Stimulated activated CD4-positive, alpha-beta T cell treated with anti-CD3 and anti-CD28 coated beads, Interleukin-1b, Interleukin-23, amount 100 ng/mL, for 1 hour (primary cell): ENCODE measurements at places on chromosomes 1 and 21.

DNA sequence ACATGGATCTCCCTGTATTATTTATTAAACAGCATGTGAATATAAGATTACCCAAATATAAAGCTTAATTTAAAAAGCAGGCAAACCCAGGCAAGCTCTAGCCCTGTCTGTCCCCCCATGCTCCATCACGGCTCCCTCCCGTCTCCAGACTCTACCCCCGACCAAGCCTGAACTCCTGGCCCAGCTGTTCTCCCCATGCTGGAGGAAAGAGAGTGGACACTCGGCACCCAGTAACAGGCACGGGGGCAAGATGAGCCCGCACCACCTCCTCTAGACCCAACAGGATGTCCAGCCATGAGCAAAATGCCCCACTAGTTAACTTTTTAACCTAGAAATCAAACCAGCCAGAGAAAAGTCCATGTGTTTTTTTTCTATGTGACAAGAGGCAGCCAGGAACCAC, 19.3 kb downstream of the SLC19A1 start:
- DNase-seq = no peak

- no peak for DNase-seq
Measured at GRCh38 chr1:157739229-157739901, 37.6 kb downstream of the FCRL2 start.

DNA sequence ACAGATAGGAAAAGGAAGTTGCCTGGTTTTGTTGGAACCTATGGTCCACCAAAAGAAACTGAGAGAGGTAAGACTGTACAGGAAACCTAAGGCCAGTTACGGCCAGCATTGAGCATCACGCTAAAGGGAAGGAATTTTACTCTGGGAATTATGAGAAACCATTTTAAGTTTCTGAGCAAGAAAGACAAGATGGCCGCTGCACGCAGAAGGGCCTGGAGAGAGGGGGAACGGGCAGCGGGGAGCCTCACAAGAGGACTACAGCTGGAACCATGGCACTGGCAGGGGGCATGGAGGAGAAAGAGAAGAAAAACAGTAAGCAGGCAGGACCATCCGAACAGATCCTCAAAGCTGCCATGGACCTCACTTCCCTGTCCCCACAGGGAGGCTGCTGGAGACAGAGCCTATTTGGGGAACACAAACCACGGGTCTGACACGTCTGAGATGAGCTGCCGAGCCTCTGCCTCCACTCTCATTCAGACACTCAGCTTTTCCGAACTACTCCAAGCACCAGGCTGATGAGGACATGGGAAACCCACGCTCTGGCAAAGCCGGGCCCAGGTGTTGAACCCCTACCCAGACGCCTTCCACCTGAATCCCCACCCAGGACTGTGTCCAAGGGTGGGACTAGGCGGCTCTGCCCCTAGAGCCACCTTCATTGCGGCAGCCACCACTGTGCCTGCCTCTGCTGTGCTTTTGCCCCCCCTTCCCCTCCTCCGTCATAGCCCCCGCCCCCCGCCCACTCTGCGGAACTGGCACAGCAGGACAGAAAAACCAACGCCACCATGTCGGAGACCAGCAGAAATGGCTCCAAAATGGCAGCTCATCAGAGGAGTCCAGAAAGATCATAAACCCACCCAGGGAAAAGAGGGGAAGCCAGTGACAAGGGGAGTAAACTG, 69.0 kb downstream of the CD46 start:
- no peak for DNase-seq

DNA sequence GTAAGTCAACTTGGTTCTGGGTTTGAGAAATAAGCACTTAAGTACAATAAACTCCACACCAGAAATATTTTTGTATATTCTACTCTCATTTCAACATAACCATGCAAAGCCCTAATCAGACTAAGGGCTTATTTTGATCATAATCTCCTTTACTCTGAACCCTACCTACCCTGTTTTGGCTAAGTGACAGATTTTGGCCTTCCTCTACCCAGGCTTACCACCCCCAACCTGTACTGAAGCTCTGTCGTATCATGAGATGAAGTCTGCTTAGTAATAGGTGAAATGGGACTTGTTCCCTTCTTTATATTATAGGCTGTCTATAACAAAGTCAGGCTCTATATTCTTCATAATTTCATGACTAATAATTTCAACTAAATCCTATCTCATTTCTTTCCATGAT, 135.5 kb downstream of the RERE start:
- no peak for DNase-seq

DNA sequence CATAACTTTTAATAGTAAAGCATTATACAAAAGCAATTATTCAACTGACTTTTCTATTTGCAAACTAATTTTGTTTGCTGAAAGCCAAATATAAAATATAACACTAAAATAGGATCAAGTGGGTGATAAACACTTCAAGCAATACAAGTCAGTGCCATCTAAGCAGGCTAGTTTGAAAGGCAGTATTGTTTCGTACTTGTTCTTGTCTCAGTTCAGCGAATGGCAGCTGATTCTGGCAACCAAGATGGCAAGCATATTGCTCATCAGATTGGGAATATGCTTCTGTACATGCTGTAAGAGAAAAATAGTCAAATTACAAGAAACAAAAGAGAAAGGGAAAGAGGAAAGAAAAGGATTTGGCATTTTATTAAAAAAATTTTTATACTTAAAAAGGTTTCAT, 7.5 kb downstream of the TMEM59 start:
- no peak for DNase-seq
